ENCODE measurements at places on chromosomes 7 and 10.

- no peak for DNase-seq
Observed at GRCh38 chr10:128846927-128847326, 620.1 kb upstream of the MGMT start.

DNA sequence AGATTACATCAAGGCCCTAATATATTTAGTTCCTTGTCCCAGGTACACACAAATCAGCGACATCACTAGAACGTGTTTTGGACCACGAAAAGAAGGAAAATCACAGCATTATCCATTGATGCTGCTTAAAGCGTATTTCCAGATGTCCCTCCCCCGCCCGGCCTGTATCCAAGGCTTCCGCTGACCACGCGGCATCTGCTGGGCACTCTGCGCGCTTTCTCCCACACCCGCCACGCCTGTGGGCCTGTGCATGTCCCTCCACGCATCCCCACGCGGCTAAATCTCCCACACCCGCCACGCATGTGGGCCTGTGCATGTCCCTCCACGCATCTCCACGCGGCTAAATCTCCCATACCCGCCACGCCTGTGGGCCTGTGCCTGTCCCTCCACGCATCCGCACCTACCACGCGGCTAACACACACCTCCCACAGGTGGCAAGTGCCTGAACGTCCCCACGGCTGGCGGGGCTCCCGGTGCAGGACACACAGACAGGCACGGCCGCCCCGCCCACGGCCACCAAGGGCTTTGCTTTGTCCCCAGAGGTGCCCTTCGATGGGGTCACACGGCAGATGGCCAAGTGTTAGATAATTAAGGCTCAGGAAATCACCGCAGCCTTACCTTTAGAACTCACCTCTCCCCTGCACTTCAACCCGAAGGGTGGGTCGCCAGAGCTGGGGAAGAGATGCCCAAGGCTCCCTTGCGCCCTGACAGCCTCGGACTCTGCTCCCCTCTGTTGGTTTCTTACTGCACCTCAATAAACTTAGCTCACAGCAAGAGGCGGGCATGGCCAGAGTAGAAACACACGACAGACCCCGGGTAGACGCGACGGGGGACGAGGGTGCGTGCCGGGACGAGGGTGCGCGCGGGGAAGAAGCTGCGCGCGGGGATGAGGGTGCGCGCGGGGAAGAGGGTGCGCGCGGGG is 49.5 kb downstream of the DIP2C start:
- no peak for DNase-seq

DNA sequence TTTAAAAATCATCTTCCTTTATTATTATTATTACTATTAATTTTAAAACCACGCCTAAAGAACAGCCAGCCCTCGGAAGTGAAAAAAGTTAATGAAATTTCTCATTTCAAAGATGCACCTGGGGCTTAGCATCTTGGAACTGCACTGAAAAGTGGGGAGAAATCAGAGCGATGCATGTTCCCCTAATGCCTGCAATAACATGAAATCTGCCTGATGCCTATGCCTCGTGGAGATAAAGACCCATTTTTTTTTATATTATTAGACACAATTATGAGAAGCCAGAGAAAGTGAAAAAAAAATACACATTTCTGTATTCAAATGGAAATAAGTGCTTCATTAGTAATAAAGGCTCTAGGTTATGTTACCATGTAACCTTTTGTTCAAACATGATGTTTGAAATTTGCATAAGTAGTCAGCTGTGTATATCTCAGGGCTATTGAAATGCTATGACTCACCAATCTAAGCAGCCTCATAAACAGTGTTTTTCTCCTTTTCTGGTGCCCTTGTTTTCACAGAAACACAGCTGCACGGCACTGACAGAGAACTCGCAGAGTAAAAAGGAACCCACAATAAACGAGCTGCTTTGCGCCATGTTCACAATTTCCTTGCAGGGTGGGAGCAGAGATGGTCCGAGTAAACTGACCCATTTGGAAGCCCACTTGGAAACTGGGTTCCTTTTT is 175.8 kb upstream of the PRKCQ start:
- no peak for DNase-seq

DNA sequence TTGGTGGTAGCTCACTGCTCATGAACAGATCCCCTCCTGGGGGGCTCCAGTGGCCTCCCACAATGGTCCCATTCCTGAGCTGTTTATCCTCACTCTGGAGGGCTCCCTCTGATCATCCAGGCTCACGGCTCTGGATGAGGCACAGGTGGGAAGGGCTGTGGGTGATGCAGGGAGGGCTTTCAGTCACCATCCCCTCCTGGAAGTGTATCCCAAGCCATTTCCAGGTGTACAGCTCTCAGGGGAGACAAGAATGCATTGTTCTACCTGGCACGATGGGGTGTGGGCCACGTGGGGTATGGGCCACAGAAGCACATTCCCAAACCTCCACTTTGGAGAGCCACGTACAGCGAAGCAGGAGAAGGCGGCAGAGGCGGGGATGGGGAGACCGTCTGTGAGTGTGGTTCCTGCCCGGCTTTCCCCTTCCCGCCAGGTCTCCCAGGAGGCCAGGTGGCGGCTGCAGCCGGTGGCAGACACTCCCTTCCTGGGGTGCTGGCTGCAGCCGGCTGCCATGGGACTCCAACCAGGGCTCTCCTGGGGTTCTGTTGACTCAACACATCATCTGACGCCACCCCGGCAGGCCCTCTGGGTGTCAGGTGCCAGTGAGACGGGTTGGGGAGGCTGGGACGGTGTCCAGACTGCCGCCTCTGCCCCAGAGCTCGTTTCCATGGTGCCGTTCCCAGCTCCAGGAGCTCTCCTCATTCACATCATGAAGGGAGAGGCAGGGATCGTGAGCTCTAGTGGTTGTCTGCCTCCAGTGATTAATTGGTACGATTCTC is 169.7 kb upstream of the RHEB start:
- no peak for DNase-seq

GRCh38 chr7:159128767-159129166 is 15.9 kb downstream of the VIPR2 start:
- no peak for DNase-seq

Measured in left hindlimb (tissue), 1 donor.